ENCODE measurements at places on chromosomes 1 and 21.

DNA sequence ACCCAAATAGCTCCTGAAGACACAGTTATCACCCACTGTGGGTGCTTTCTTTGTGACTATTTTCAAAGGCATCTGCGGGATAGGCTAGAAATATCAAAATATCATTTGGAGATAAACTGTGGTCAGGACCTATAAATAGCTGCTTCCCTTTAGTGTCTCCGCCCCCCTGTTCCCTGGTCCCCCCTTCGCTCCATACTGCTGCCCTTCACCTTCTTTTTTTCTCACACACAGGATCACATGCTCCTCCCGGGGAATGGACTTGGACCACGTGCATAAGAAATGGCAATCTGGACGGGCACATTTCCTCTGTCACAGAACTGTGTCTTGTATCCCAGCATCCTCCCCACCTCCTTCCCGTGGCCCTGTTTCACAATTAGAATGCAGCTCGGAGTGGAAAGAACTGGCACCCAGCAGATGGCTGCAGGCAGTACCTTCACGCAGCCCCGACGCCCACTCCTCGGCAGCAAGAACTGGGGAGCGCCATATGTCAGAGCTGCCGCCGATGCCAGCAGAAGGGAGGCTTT, 68.8 kb upstream of the SSX2IP start:
- peak; percentile 42 for DNase-seq

DNA sequence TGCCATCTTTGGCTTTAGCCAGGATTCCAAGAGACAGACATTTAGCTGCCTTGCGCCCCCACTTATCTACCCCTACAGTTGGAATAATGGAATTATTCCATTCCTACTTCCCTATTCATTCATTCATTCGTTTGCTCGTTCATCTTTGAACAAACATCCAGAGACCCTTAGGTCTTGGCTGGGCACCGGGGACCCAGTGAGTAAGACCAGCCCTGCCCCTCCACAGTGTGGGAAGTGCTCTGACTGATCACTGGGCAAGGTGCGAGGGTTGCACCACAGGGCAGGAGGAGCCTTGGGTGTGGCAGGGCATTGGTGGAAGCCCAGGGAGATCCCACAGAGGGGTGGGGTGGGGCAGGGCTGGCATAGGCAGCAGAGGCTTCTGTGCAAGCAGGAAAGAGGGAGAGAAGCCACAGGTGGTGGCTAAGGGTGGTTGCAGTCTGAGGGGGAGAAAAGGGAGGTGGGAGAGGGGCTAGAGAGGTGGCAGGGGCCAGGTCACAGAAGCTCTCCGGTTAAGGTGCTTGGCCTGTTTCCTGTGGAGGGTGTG, 35.0 kb upstream of the TMEM61 start:
- DNase-seq: no peak

DNA sequence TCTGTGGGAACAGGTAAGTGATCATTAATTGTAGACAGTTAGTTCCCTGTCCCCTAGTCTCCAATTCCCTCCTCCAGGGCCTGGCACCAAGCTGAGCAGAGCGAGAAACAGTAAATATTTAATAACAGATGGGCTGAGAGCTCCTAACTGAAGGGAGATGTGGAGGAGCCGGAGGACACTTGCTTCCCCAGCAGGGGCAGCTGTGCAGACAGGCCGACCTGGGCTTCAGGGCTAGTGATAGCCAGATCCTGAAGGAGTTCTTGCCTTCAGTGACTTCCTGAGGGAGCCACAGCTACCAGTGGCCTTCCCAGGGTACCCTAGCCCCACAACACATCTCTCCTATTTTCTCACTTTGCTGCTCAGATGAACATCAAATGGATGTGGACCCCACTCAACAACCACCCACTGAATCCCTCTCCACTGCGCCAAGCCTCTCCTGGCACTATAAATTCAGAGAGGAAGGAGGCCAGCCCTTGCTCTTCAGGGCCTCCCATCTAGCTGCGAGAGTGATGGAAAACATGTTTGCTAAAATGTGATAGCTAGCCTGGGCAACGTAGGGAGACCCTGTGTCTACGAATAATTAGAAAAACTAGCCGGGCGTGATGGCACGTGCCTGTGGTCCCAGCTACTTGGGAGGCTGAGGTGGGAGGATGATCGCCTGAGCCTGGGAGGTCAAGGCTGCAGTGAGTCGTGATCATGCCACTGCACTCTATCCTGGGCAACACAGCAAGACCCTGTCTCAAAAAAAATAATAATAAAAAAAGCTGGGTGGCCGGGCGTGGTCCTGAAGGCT, 26.9 kb upstream of the SYNC start:
- DNase-seq: no peak

GRCh38 chr1:177185209-177185608, 14.5 kb downstream of the BRINP2 start:
- DNase-seq: no peak

DNA sequence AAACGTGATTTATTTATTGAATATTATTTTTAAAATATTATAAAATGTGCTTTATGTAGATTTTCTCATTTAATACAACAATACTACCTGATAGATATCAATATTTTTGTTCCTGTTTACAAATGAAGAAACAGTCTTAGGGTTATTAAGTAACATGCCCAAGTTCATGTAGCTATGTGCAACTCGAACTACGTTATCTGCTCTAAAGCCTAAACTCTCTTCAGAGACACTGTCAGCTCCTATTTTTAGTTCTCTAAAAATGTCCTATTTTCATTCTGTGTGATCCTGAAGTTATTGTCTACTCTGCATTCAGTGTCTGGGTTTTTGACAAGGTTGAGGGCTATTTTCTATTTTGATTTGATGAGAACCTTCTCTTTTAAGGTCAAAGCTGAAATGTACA, 550.1 kb upstream of the B3GALT2 start:
- DNase-seq: no peak

DNA sequence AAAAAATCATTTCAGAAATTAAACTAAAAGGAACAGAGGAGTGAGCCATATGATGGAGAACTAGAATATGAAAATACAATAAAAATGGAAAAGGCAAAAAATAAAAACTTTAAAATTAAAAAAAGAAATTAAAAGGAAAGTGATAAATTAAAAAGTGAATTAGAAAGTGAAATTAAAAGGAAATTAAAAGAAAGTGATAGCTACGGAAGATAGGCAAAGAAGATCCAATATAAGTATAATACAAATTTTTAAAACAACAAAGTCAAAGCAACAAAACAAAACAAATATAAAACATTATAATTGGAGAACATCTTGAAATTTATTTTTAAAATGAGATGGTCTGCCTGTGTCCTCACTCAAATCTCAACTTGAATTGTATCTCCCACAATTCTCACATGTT, 165.8 kb downstream of the GPATCH2 start:
- DNase-seq: no peak

DNA sequence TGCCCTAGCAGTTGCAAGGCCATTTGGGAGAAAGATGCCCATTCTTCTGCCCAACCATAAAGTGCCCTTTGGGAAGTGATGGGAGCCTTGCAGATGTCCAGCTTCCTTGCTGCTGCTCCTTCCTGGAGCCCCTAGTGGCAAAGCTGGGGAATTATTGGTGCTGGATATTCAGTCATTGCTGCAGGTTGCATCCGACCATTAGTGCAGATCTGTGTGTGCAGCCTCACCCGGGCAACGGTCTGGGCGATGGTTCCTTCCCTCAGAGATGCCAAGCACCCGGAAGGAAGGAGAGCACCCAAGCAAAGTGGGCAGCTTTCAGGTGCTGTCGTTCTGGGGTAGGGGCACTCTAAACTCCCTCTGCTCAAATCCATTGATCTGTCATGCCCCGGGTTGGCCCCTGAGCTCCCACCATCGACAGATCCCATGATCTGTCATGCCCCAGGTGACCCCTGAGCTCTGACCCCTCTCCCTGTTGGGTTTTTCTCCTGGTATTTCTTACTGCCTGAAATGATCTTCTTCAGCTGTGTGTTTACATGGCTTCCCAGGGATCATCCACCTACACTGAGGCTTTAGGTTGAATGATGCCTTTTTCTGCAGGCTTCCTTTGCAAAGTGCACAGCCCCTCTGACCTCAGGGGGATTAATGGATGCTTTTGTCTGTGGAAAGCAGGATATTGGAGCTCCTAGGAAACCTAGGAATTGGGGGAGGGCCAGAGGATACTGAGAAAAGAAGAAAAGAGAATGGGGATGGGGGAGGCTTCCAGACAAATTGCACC, 467.5 kb downstream of the PTPRU start:
- no peak for DNase-seq

DNA sequence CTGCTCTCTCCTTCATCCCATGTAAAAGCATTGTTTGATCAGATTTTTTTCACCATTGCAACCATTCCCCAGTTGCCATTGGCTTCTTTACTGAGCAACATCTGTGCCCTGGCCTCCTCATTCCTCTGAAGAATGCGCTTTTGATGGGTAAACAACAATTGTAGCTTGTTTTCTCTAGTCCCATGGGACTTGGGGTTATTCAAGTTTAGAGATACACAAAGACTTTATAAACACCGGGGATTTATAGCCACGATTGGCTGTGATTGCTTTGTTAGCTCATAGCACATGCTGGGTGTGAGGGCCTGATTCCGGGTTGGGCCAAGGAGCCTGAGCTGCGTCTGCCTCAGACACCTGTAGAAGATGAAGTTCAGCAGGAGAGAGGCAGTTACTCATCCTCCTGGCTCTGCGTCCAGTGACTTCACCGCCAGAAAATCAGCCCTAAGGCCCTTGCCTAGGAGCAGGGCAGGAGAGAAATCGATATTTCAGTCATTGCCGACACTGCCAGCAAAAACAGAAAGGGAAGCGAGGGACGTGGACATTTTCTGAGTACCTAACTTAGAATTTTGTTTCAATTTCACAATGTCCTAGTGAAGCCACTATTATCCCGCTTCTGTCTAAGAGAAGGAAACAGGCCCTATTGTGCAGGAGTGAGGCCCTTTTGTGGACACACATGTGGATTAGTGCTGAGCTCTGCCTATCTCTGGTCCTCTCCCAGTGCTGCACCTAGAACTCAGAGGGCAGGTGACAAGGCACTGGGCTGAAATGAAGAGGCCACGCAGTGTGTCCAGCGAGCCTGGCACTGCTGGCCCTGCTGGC, 159.8 kb upstream of the USP24 start:
- no peak for DNase-seq

- no peak for DNase-seq
Observed at GRCh38 chr1:192561301-192561700, 14.3 kb upstream of the RGS1 start.

DNA sequence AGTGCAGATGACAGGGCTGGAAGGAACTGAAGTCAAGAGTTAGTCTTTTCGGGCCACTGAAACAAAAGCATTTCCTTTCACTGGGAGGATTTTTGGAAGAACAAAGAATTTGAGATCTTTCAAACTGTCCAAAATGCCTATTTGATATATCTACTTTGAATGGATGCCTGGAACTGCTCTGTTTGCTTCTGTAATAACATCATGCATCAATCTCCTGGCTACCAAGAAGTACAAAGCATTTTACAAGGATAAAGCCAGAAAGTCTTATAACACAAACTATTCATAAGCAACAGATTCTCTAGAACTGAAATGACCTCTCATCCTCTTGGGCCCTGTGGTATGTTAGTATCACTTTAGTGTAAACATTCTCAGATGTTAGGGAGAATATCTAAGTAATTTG, 18.2 kb upstream of the RHOU start:
- DNase-seq: no peak

DNA sequence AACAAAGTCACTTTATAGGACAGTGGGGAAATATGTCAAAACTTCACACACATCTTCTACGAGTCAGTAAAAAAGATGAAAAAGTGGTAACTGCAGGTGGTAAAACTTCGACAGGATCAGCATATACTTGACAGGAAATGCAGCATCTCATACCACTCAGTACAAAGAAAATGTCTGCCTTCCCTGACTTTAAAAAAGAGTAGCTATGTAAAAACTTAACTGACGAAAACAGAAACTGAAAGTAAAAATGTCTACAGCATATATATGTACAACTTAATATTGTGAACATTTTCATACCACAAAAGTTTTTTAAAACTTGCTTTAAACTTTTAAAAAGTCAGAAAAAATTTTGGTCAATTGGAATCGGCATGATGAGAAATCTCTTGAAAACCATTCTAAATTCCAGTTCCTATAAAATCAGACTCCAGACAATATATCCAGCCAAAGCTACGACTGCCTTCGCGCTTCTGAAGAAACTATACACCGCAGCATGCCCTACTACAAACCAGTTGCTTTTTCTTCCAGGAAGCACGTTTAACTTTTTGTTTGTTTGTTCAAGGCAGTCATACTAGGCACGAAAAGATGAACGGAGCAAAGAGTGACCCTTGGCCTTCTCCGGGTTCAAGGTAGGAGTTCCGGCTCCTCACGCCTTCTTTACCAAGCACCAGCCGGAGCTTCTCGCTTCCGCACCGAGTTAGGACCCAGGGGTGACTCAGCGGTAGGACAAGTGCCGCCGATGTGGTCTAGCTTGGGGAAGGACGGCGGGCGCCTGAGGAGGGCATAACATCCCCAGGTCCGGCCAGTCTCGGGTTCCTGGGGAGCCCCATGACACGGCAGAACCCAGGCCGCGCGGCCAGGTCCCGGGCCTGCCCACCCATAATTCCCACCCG, 612 bp downstream of the PSMA5 start:
- DNase-seq: no peak

GRCh38 chr1:243926803-243927245, 76.8 kb upstream of the AKT3 start:
- DNase-seq: no peak

DNA sequence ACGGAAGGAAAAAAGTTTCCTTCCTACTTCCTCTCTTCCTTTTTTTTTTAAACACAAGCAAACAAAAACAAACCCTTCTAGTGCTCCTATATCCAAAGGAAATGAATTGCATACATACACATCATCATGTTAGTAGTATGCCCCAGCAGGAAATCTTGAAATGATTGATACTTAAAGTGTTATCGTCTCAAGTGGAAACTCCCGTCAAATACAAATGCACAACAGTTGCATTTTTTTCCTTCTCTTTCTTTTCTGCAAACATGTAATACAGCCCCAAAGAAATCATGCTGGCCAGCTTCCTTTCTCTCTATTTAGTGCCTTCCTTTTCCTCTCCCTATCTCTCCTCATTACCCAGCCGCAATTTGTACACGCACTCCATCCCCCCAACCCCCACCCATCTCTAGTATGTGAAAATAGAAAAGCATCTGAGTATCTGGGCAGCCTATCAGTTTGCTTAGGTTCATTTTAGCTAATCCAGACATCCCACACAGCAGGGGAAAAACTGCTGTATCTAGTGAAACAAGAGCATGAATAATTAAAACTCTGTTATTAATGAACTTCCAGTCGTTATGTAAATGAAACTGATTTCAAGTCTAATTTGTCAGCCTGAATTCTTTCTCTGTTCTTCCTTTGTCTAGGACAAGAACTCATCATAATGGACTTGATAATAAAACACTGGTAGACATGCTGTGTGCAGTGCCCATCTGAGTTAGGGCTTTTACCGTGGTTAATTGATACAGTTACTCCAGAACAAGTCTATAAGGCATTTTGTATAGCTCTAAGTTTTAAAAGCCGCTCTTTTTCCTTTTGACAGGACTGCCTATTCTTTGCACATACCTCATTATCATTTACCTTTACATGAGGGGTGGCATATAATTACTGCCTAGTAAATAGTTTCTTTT, 336.5 kb upstream of the ADGRL2 start:
- no peak for DNase-seq
